ENCODE measurements at places on chromosomes 13 and 19.

DNA sequence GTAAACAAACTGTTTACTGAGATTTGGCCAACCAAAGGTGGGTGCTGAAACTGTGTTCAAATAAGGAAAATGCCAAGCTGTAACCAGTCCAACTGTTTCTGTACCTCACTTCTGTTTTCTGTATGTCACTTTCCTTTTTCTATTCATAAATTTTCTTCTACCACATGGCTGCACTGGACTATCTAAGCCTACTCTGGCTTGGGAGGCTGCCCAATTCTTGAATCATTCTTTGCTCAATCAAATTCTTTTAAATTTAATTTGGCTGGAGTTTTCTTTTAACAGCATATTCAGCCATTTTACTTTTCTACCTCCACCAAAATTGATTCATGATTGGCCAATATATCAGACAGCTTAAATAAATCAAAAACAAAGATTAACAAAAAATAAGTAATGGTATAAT lies 1575.5 kb upstream of the SPRY2 start:
- DNase-seq: no peak

- no peak for DNase-seq
Observed at GRCh38 chr19:900043-900301, 6.7 kb downstream of the RNU6-9 start.

DNA sequence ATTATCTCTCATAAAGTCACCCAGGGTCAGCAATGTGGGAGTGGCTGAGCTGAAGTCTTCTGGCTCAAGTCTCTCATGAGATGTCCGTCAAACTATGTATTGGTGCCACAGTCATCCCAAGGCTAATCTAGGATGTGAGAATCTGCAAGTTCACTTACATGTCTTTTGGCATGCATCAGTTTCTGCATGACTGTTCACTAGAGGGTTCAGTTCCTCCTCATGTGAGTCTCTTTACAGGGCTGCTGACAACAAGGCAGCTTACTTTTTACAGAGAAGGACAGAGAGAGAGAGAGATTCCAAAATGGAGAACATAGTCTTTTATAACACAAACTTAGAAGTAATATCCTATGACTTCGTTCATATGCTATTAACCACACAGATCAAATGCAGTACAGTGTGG lies 328.8 kb upstream of the SLITRK1 start:
- DNase-seq: no peak

- DNase-seq: no peak
Observed at GRCh38 chr13:54511366-54511765, 1482.8 kb downstream of the OLFM4 start.

- DNase-seq: no peak
Observed at GRCh38 chr19:16957151-16957701, 68.4 kb downstream of the F2RL3 start.

GRCh38 chr19:43634068-43634467 lies 5.6 kb downstream of the CADM4 start:
- no peak for DNase-seq

- peak; percentile 4 for DNase-seq
Observed at GRCh38 chr13:97946951-97947588, 6.4 kb upstream of the IPO5 start.

DNA sequence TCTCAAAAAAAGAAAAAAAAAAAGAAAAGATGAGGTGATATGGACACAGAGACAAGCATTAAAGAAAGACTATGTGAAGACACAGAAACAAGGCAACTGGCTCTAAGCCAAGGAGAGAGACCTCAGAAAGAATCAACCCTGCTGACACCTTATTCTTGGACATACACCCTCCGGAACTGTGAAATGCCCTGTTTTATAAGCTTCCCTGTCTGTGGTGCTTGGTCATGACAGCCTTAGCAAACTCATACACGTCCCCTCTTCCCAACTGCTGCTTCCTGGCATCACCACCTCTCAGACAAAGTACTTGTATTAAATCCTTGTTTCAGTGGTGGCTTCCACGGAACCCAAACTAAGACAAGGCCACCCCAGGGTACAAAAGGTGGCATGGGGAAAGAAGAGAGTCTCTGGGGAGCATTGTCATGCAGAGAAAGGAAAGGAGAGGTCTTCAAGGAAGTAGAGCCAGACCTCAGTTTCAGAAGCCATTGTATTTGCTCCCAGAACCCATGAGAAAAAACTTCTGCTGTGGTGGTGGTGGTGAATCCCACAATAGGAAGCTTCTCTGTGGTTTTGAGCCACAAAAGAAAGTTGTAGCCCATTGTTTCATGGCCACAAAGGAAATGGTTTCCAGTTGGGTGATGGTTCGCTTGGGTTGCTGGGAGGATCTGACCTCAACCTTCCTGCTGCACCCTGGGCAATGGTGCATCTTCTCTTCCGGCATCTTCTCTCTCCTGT lies 16.3 kb upstream of the TSPAN16 start:
- no peak for DNase-seq

Measured in epithelial cell of proximal tubule (primary cell).